Fibroblast of skin of back (primary cell): ENCODE measurements at places on chromosomes 5 and 9.

DNA sequence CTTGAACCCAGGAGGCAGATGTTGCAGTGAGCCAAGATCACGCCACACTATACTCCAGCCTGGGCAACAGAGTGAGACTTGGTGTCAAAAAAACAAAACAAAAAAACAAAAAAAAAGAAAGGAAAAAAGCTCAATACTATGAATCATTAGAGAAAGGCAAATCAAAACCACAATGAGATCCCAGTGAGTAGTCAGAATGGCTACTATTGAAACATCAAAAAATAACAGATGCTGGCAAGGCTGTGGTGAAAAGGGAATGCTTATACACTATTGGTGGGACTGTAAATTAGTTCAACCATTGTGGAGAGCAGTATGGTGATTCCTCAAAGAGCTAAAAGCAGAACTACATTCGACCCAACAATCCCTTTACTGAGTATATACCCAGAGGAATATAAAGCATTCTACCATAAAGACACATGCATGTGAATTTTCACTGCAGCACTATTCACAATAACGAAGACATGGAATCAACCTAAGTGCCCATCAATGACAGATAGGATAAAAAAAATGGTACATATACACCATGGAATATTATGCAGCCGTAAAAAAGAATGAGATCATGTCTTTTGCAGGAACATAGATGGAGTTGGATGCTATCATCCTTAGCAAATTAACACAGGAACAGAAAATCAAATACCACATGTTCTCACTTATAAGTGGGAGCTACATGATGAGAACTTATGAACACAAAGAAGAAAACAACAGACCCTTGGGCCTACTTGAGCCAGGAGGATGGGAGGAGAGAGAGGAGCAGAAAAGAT lies 81.9 kb upstream of the ARRDC3 start:
- peak; percentile 7 for DNase-seq

GRCh38 chr5:91378752-91379211 lies 4.3 kb downstream of the ARRDC3 start:
- no peak for DNase-seq

DNA sequence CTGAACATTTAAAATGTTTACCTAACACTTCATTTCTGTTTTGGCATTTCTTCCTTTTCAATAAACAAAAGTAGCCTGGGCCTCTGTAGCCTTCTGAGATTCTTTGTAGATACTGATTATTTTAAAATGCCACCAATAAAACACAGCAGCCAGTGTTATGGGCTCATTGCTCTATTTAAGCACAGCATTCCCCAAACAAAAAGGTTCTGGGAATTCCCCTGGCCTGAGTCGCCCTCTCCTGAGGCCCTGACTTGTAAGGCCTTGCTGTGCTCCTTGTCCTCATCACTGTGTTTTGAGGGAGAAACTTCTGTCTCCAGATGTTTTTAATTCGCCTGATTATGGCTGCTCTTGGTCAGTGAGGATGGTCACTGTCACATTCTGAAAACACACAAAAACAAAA lies 33.0 kb upstream of the CTXN3 start:
- peak; percentile 39 for DNase-seq

DNA sequence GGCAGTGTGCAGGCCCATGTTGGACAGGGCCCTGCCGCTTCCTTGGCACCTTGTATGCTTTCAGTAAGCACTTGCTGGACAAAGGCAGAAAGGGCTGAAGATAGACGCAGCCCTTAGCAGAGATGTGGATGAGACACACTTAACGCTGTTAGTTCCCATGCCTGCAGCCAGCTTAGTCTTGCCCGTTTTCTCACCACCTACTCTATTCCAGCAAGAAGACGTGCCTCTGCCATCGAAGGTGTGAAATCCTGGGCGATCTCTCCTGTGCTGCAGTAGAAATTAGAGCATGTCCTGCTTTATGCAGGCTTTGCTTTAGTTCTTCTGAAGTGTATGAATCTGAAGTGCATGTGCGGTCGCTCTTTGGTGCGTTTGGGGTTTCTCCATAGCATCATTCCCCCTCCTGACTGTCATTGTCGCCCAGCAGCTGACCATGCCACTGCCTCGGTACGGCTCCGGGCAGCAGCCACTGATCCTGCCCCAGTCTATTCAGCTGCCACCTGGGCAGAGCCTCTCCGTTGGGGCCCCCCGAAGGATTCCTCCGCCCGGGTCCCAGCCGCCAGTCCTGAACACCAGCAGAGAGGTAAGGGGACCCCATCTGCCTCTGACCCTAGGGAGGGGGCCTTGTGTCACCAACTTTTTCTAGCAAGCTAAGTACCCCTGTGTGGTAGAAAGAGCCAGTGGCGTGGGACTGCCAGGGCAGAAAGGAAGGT lies 11.6 kb upstream of the POMT1 start:
- DNase-seq: no peak

DNA sequence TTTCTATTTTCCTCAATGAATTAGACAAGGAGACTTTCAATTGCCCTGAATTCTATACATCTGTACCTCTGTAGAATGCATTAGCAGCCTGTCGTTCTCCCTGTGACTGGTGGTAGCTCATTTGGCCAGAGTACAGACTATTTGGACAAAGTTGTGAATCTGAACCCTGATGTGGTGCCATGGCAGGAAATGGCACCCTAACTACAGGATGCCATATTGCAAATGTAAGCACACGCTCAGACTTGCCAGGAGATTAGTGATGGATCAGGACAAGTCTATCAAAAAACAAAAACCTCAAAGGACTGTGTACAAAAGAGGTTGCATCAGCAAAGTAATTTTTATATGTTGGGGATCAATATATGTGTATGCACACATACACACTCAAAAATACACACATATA lies 58.3 kb downstream of the SVEP1 start:
- DNase-seq: no peak

DNA sequence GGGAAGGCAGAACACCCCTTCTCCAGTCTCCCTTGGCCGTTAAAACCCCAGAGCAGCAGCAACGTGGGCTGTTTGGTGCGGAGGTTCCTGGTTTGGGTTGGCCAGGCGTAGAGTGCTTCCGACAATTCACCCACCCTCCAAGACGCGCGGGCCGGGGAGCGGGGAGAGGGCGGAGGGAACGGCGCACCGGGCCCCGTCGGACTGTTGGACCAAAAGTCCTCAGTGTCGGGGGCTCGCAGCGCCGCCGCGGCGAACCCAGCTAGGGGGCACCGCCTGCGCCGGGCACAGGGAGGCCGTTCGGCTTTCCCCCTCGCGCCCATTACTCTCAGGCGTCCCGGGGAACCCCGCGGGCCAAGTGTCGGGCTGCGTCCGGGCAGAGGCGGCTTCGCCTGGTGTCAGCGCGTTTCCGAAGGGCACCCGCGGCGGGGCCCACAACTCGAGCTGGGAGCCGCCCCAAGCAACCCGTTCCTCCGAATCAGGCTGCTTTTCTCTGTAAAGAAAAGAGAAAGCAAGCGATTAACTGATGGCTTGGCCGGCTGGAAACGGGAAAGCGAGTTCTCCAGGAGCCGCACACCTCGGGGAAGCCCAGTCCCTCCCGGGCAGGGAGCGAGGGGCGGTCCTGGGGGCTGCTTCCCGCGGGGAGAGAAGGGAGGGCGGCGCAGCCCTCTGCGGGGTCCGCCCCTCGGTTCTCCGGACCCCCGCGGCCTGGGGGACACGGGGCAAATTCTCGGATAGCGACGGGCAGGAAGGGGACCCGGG lies 145.5 kb downstream of the ERCC6L2 start:
- DNase-seq: peak; percentile 11

GRCh38 chr5:131109540-131110255 lies 55.4 kb downstream of the HINT1 start:
- peak; percentile 40 for DNase-seq

- peak; percentile 6 for DNase-seq
Measured at GRCh38 chr9:69535286-69535832, 136.8 kb downstream of the APBA1 start.

DNA sequence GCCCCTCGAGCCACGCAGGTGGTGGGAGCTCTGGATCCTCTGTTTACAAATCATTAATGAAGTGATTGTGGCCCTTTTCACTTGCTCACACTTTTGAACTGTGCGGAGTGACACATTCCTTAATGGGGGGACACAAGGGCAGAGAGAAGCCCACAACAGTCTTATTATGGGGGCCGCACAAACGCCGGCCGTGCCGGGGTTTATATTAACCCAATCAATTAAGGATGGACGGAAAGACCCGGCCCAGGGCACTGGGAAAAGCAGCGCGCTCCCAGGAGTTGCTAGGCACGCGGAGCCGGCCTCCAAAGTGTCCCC lies 634.8 kb downstream of the IRX1 start:
- DNase-seq: no peak

GRCh38 chr5:116063950-116064349 lies 20.9 kb upstream of the COMMD10 start:
- DNase-seq: peak; percentile 23

DNA sequence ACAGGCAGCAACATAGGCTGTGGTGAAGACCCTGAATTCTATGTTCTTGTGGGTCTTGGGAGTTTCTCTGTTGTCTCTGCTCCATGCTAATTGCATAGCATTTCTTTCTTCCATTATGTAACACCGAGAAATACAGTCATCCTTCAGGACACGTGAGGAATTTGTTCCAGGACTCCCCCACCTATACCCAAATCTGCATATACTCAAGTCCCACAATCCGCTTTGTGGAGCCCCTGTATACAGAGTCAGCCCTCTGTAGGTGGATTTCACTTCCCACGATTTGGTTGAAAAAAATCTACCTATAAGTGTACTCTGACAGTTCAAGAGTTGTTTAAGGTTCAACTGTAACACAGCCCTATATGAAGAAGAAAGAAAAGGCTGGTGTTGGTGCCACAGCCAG lies 22.1 kb downstream of the ANKRD33B start:
- DNase-seq: no peak

DNA sequence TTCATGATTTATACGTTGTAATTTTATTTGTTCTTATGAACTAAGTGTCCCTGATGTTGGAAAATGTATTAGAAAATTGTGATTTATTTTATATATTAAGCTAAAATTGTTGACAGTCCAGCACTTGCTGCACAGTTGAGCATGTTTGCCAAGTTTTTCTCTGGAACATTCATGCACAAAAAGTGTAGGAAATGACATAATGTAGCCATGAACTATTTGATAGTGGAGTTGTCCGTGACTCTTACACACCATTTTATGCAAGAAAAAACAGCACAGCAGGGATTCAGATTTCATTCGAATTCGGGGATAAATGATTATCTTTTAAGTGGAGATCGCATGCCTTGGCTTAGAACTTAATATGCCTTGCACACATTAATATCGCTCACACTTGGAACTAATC lies 708.6 kb upstream of the WWC1 start:
- DNase-seq: peak; percentile 43

- peak; percentile 48 for DNase-seq
Measured at GRCh38 chr5:131521252-131521651, 113.8 kb downstream of the RAPGEF6 start.

DNA sequence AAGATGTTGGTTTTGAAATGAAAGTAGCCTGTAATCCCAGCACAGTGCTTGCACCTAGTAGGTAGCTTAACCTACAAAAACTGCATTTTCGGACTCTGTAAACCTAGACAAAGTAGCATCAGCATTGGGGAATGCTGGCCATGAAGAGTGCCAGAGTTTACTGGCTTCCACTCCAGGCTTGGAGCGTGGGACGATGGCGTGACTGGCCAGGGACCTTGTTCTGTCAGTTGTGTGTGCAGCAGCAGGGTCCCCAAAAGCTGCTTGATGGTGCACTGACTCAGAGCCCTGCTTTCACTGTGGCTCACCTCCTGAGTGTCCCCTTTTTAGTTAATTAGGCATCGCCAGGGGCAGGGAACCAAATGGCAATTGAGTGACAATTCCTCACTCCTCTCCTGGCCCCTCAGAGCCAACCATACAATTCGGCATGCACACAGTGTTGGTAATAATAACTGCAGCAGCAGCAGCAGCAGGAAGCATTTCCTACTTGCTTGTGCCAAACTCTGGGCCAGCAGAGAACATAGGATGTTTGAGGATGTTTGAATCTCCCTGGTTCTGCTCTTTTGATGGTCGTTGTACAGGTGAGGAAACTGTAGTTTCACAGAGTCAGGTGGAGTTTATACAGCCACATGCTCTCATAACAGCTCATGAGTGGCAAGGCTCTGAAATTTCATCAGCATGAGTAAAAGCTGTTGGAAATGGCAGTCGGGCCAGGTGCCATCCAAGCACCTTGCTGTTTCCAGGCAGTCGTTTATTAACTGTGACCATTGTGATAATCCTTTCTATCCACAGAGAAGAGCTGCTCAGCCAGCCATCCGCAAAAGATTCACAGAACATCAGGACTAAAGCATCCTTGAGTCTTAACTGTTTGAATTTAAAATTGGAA lies 4.2 kb downstream of the UBE2QL1 start:
- no peak for DNase-seq

DNA sequence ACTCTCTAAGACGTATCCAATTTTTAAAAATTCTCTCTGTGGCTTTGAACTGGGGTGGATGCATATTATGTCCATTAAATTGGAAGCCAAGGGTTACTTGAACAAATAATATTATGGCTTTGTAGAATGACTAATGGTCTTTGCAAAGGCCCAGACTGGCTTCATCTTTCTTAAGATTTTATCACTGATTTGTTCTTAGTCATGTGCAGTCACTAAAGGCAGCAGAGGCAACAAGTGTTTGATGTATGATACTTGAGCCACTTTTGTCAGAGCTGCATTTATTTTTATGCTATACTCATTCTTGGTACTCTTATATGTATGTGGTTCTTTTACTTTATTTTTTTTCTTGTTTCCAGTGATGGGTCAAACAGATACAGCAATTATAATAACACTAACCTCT lies 152.2 kb downstream of the NR2F1-AS1 start:
- peak; percentile 23 for DNase-seq

- no peak for DNase-seq
Measured at GRCh38 chr9:104984948-104985347, 57.0 kb upstream of the ABCA1 start.

GRCh38 chr9:34440017-34440416 lies 18.4 kb downstream of the FAM219A start:
- DNase-seq: no peak

DNA sequence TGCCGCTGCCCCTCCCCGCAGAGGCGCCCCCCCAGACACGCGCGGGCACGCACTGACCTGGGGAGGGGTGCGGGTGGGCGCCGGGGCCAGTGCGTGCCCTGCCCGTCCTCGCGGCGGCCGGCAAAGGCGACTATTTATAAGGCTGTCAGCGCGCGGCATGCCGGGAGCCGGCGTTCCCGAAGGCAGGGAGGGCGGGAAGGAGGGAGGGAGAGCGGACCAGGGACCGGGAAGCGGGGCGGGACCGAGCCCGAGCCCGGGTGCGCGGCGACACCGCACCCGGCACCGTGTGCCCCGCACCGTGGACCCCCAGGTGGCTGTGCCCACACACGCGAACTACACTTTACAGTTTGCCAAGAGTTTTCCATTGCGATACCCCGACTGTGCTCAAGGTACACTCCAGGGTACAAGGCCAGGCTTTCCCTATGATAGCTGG lies at the start of gene AK1:
AK1 (minus strand) TSS at position 110 of the 433 bp plus-strand sequence. CDS start 3,058 bp downstream, outside the sequence.
- DNase-seq: peak; percentile 65

DNA sequence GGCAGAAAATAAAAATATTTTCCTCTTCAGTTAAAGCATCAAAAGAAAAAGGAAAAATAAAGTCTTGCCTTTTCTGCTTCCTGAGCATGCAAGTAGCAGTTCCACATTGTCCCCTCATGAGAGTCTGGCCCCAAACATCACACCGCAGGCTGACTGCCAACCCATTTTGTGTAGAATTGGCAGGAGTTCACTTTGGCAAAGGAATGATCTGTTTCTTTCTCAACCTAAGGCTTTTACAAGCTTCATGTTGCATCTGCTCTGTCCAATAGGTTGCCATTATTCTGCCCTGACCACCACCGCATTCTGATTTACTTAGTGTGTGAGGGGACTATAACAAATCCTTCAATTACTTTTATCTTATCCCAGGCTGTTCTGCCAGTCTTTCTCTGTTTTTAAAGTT lies 249.5 kb downstream of the ISL1 start:
- no peak for DNase-seq

GRCh38 chr9:16315720-16316119 lies 554.8 kb downstream of the BNC2 start:
- no peak for DNase-seq

GRCh38 chr5:179146277-179146676 lies 86.1 kb downstream of the ZNF354C start:
- DNase-seq: peak; percentile 30
